Umbilical cord (tissue), 2 donors: ENCODE measurements at places on chromosomes 2 and 18.

- DNase-seq, result no peak
Measured at GRCh38 chr18:10894501-10894900, 254.9 kb downstream of the PIEZO2 start.

DNA sequence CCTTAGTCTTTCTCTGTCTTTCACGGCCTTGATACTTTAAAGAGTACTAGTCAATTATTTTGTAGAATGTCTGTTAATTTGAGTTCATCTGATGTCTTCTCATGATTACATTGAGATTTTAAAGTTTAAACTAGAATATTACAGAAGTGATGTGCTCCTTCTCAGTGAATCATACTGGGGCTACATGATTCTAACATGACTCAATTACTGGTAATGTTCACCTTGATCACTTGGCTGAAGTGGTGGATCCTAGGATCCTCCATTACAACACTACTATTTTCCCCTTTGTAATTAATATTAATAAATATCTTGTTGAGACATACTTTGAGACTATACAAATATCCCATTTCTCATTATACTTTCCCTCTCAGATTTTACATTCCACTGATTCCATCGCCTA lies 148.5 kb downstream of the CAMKMT start:
- no peak for DNase-seq

GRCh38 chr2:195543063-195543462 lies 114.0 kb upstream of the SLC39A10 start:
- DNase-seq, result no peak

- DNase-seq, result peak; percentile 82
Measured at GRCh38 chr2:205850132-205850531, 167.8 kb downstream of the NRP2 start.

- no peak for DNase-seq
Measured at GRCh38 chr2:72442270-72442669, 294.6 kb upstream of the CYP26B1 start.

DNA sequence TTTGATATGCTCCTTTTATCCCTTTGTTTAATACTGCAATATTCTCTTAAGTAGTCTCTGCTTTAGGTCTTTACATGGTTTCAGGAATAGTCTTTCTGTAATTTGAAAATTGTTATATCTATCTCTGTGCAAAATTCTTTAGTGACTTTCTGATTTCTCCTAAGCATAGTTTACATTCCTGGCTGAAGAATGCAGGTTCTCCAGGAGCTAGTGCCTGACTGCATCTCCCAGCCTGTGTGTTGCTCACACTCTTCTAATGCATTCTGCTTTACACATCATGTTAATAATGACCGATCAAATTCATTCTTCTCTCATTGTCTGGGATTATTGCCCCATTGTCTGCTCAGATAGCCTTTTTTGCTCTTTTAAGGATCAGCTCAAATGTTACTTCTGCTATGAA lies 1349.2 kb downstream of the DSC3 start:
- DNase-seq, result no peak

DNA sequence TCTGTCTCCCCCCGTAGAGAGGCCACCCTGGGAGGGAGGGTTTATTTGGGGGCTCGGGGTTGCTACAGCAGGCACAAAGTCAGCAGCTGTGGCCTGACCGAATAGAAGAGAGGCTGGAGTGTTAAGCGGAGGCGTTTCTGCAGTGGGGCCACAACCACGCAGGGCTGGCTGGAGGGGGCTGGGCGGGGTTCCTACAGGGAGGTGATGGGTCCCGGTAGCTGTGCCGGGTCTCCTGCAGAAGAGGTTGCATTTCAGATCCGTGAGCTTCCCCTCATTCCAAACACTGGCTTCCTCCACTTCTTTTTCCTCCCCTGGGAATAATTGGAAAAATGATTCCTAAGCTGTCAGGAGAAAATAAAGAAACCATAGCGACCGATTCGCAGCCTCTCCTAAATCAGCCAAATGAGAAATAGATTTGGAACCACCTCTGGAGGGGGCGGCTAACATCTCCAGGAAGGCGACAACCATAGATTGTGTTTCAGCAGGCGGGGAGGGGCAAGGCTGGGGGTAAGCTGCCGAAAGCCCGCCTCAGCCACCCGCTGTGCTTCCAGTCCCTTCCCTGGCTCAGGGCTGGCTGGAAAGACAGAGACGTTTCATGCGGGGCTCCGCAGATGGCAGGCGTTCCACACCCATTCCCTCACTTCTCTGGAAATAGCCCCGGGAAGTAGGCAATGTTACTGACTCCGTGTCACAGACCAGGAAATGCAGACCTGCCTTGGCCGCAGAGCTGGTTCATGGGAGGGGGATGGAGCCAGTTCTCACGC lies 85.6 kb upstream of the TAF1B start:
- DNase-seq, result peak; percentile 68

DNA sequence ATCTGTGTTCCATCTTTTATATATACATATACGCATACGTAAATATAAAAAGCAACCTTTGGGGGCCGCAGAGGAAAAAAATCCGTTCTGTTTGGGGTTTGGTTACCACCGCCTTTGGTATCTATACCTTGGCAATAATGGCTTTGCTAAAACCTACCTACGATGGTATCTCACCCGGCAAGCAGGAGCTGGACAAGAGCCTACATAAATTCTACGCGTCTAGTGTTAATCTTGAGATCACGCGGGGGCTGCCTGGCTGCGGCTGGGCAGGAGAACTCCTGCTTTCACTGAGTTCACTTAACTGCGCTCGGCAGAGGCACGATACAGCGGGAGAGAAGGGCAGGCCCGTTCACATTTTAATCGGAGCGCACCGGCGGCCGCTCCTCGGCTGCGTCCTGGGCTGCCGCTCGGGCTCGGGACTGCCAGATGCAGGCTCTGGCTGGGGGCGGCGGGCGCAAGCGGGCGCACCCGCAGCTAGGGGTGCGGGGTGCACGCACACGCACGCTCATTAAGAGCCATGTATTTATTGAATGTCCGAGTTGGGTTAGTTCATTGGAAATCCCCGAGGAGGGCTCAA lies 1.7 kb upstream of the POU3F3 start:
- DNase-seq, result no peak

DNA sequence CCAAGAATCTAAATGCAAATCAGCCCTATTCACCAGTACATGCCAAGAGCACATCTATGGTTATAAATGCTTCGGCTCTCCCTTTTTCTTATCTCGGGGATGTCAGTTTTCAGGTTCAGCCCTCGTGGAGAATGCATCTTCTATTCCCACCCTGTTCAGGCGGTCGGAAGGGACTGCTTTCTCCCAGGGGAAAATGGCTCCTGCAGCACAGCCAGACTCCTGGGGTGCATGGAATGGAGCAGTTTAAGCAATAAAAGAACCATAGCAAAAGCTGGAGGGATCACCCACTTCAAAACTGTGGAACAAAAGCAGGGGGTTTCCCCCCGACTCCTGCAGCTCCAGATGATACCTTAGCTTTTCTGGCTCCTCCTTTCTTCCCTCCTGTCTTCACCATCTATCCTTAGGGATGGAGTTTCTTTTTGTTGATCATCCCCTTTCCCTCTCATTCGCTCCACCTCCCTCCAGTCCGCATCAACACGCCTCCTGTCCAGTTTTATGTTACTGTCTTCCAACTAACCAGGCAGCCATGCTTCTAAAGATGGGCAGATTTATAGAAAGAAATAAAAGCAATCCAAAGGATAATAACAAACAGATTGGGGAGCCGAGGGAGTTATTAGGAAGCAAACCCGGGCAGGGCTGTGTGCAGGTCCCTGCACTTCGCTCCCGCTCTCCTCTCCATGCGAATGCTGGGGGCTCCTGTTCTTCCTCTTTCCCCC lies 356.2 kb upstream of the SMIM21 start:
- DNase-seq, result peak; percentile 24

DNA sequence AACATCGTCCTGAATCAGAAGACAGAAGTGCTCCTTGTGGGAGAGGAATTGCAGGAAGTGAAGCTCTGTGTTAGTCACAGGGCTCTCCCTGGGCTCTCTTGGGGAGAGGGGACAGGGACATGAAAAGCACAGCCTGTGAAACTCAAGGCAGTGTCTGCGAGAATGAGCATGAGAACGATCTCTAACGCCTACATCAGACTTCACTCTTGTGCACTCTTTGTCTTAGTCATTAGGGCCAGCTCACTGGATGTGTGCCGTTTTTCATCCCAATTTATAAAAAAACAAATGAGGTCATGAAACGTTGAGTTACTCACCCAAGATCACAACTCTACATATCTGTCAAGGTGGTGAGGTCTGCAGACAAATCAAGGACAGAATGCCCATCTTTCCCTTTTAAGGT lies 27.0 kb upstream of the TWIST2 start:
- DNase-seq, result no peak

DNA sequence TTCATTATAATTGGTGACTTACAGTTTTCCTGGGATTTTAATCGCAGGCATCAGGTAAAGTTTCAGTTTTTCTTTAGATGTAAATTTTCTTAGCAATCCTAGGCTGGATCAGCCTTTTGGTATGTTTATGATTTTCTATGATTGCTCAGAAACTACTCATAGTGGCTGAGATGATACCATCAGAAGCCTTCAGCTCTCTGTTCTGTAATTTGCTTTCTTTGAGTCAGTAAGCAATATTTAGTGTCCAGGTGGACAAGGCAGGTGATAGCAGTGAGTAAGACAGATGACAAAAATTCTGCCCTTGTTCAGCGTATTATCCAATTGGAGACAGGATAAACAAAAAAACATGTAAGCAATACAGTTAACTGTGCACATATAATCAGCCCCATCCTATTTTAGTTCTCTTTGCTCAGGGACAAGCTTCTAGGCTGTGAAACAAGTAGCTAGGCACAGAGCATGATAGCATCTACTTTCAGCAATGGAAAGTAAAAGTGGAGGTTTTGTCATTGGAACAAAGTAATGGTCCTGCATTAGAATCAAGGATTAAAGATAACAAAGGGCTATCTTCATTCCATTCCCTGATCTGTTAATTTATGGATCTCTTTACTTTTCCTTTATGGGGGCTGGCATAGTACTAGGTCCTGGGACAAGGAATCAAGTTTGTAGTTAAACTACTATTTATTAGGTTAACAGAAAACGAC lies 100.8 kb downstream of the EPC2 start:
- no peak for DNase-seq

GRCh38 chr2:19228715-19229114 lies 129.7 kb downstream of the OSR1 start:
- DNase-seq, result peak; percentile 55

GRCh38 chr2:190343536-190344275 lies at the start of gene INPP1:
Gene INPP1 (plus strand): TSS chr2:190343589. CDS start chr2:190360103, 16,514 bp downstream.
- peak; percentile 71 for DNase-seq

- peak; percentile 52 for DNase-seq
Measured at GRCh38 chr2:218962859-218963492, 3.5 kb downstream of the CDK5R2 start.

DNA sequence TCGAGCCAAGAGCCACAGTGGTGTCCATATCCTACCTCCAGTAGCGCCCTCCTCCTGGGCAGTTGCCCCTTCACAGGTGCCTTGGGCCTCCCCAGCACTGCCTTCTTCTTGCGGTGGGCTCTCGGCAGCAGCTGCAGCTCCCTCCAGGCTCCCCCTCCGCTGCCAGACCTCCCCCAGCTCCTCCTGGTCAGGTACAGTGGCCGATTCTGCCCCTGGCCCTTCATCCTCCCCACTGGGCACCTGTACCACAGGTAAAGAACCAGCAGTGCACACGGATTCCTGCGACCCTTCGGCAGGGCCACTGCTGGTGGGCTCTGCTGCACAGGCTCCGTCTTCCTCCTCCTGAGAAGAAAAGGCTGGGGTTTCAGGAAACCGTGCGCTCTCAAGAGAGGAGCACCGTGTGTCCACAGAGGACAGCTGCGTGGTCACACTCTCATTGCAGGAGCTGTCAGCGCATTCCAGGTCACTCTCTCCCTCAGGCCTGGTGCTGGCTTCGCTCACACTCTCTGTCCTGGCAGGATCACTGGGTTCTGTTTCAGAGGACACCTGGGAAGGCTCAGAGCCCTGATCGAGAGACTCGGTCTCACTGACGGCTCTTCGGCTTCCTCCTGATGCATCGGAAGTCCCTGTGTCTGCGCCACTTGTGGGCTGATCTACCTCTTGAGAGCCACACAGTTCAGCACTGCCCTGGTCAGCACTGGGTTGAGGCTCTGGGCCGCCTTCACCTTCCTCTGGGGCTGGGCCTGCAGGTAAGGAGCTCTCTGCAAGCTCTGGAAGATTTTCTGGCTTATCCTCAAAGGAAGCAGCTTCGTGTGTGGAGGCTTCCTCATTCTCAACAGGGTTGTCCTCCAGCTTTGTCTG lies 147.4 kb upstream of the STK17B start:
- no peak for DNase-seq

DNA sequence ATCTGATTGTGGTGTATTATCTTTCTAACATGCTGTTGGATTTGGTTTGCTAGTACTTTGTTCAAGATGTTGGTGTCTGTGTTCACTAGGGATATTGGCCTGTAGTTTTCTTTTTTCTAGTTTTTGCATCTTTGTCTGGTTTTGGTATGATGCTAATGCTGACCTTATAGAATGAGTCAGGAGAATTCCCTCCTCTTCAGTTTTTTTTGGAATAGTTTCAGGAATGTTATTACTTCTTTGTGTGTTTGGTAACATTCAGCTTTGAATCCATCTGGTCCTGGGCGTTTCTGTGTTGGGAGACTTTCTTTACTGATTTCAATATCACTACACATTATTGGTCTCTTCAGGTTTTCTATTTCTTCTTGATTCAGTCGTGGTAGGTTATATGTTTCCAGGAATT lies 124.2 kb upstream of the EPB41L5 start:
- no peak for DNase-seq

GRCh38 chr2:152718909-152719645 lies 657 bp downstream of the ARL6IP6 start:
- DNase-seq, result peak; percentile 69

DNA sequence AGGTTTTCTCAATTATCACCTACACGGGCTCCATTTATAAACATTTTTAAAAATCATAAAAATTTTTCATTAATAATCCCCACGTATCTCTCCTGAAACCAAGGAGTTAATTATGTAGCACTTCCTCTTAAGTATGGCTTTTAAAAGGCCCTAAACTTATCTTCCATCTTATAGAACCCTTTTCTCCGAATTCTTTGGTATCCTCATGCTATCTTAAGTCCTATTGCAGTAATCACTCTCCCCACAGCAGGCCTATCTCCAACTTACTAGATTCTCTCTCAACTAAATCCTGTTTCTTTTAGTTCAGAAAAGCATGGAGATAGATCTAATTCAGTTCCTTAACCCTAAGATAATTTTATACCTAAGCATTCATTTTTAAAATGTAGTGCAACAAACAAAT lies 26.2 kb downstream of the RPRD1A start:
- DNase-seq, result no peak

DNA sequence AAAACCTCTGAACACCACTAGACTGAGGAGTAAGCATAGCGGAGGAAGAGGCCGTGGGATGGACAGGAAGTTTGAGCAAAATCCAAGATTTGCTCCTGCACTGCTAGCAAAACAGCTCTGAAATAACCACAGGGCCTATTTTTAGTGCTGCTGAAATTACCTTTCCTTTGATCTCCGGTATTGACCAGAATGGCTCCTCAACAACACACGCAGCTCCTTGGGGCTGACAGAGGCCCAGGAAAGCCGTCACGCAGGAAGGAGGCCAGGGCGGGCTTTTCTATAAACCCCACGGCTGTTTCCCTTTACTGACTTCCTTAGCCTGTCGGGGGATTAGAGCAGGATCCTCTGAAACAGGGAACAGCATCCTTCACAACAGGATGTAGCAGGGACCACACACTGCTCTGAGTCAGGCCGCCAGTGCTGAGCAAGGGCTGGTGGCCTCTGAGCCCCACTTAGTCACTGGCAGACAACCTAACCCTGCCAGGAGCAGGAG lies 80.8 kb upstream of the LCLAT1 start:
- peak; percentile 69 for DNase-seq

GRCh38 chr2:23660237-23660636 lies 266.7 kb downstream of the ATAD2B start:
- DNase-seq, result no peak

GRCh38 chr18:47990981-47991380 lies 60.5 kb upstream of the SMAD2 start:
- DNase-seq, result no peak

- no peak for DNase-seq
Measured at GRCh38 chr18:8091035-8091434, 518.2 kb upstream of the RAB12 start.
